RPMI7951 (cell line): ENCODE measurements at places on chromosomes 6 and 20.

DNA sequence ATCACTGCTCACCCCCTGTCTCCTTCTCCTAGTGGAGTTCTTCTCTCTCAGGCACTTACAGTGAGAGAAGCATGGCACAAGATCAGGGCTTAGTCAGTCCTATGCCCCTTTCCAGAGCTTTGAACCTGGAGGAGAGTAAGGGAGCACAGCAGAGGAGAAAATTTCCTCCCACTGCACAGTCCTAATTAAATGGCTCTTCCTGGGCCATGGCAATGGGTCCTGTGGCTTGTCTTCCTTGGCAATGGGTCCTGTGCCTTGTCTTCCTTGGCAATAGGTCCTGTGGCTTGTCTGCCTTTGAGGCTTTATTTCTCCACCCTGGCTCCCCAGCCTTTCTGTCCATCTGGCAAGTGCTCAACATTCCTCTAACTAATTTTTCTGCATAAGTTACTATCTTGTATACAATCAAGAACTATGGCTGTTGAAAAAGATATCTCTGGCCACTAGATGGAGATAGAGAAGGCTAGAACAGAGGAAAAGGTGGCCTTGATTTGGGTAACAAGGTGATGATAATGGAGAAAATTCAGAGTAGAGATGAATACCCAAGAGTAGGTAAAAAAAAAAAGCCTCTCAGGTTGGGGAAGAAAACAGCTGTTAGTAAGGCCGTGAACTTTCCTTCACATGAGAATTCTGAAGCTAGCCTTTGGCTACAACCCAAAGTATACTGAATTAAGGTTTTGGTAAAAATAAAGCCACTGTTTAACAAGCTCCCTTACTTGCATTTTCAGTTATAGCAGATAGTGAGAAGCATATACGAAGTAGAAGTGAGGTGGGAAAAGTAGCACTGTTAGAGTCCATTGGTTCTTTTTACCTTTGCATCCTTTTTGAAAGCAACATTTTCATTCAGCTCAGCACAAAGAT, 504.9 kb downstream of the DOK5 start:
- no peak for DNase-seq

DNA sequence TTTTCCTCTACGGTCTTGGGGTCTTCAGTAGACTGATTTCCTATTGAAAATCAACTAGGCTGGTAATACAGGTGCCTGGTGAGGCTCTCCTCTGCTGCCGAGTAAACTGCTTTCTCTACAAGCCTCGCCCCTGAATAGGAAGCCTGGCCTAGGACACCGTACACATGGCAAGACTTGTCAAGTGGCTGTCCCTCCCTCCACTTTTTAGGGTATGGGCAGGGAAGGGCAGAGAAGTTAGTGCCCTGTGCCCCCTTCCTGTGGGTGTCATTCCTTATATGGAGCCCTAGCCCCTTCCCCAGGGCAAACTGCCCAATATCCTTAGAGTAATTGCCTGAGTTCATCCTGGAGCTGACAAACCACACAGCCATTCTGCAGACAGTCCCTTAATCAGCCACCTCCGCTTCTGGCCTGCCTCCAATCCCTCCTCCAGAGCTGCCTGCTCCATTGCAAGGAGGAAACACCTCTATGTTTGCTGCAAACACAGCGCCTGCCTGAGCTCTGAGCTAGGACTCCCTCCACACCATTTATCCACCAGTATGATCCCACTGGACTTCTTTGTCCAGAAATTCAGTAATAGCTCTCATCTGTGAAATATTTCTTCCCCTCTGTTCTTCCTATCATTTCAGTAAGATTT, 93.1 kb downstream of the CHD6 start:
- DNase-seq = peak; percentile 17

GRCh38 chr6:142855893-142856623, 88.9 kb downstream of the HIVEP2 start:
- DNase-seq = no peak

- peak; percentile 82 for DNase-seq
Observed at GRCh38 chr20:49938173-49939163, 2.3 kb downstream of the RNF114 start.

DNA sequence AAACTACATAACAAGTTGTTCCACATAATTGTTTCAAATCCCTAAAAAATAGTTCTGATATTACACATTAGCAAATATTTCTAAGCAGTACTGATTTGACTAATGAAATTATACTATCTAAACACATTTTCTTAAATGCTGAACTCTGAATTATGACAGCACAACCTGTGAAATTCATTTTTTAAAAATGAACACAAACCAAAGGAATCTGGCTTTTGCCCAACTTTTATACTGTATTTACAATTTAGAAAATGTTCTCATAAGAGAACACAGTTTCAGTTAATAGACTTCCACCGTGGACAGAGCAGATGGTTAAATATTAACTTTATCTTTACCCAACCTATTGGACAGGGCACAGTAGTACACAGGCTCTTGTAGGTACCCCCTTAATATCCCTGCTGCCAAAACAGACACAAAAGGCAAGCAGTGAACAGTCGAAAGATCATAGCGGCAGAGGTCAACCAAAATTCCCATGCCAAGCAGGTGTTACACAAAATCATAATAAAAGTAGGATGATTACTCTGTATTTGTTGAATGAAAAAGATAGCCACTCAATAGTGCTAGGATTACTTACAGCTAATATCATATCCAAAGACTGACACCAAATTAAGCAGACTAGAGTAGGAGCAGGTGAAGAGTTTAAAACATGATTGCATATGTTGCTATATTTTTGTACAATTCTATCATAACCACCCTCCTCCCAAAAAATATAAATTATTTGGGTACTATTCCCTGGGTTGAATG, 122.5 kb downstream of the RNGTT start:
- DNase-seq = no peak

DNA sequence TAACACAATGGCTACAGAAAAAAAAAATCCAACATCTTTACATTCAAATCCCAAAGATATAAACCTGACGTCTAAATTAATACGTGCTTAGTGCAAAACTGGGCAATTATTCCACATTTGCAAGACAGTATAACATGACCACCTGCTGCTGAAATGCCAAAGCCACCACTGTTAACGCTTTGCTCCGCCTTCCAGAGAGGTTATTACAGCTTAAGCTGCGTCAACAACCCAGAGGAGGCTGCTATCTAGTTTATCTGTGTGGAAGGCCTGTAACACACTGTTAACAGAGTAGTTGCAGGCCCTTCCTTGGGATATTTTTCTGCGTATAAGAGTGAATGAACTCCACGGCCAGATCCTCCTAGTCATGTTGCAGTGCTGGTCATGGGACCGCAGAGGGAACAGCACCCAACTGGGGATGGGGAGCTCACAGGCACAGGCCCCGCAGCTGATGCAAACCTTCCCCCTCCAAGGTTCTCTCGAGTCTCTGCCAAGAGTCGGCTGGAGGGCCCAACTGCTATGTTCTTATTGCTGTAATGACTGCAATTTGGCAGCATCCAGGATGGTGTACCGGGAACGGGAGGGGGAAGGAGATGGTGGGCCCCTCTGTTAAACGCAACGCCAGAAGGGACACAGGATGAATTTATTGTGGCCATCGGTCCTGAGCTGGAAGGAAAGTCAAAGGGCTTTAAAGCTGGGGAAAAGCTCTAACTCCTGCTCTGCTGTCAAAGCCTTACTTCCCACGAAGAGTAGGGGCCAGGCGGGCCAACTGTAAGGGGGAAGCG, 993 bp upstream of the NCOA7 start:
- DNase-seq = peak; percentile 45

DNA sequence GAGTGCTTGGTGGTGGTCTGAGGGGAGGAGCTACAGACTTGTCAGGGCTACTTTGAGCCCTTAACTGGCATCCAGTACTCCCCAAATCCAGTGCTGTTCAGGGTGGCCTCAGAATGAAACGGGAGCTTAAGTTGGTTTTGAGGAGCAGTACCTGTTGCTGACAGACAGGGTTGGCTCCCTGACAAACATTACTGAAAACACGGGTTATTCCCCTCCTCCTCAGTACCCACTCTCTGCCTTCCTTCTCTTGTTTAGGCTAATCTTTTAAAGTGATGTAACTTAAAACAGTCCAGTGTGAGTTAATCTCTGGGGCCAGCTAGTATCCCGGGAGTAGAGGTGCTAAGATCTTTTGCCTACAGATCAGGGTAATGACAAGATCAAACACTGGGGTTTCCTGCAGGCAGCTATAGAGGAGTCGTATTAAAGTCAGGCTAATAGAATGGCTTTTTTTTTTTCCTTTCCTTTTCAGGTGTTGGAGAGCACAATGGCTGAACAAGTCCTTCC, 3.7 kb downstream of the TNFAIP3 start:
- peak; percentile 17 for DNase-seq

DNA sequence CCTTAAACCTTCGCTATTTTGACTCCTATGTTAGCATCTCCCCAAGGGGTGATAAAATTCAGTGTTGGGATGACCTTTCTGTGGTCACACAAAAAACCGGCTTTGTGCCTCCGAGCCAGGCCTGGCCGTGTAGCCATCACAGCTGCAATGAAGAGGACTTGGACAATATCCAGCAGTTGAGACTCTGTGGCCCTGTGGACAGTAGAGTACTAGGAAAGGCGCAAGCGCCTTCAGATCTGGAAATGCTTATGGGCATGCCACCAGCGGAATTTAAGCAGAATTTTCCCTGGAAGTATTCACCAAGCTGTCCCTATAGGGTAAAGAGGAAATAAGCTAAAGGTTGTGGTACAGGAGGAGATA, 63.3 kb upstream of the SLC2A12 start:
- no peak for DNase-seq

DNA sequence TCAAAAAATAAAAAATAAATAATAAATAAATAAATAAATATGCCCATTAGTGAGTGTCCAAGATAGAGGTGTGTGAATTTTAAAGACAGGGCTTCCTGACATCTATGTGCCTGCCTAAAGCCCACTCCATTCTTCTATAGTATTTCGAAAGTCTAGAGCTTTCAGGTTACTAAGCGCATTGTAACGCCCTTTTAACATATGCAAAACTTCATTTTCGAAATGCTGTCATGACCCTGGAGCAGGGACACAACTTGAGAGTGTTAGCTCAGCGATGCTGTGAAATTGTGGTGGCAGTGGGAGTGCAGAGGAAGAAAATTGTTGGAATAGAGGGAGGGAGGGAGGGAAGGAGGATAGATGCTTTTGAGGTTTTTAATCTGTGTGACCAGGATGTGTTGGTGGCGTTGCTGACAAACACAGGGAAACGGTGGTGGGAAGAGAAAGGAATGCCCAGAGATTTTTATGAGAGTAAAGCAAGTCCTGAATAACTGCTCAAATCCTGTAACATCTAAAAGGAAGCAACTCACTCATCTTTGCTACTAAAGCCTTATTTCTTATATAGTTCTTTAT, 169.3 kb downstream of the ARID1B start:
- peak; percentile 22 for DNase-seq

GRCh38 chr20:8870652-8871051, 198.2 kb upstream of the PLCB4 start:
- DNase-seq = no peak

DNA sequence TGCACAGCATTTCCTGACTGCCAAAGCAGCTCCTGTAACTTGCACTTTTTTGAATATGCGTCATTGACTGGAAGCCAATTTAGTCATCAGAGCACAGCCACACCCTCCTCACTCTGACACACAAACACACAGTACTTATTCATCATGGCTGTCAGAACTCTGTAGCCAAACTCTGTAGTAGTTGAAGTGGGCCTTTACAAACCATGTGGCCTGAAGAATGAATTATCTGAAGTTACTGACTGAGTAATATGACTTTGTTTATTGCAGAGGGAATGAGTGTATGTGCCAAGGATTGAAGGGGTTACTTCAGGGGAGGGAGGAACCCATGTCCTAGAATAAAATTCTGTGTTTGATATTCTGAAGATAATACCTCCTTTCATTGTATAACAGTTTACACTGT, 102.7 kb downstream of the FIG4 start:
- DNase-seq = peak; percentile 92

GRCh38 chr6:133396984-133397348, 155.8 kb downstream of the EYA4 start:
- no peak for DNase-seq

DNA sequence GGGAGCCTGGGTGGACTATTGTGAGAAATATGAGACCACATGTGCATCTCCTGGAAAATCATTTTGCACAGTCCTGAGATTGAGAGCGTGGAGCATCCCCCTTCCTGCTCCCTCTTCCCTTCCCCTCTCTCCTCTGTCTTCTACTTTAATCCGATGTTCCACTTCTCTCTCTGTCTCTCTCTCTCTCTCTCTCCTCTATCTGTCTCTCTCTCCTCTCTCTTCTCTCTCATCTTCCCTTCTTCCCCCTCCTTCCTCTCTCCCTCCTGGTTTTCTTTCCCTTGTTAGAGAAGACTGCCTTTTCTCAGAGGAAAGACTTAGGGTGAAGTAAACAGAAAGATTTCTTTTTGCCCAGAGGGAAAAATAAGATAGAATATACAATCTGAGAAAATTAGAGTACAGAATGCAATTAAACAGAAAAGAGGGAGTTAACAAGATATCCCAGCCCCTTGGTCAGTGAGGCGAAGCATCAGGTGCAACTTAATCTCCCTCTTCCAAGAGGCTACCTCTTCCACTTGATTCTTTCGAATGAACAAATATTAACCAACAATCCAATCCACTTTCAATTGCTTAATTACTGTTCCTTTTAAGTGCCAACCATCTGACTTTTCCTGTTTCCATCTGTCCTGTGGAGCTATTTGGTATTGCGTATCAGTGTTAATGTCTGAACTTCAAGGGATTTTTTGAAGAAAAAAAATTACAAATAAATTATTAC, 14.6 kb downstream of the KHDC1 start:
- no peak for DNase-seq

- no peak for DNase-seq
Observed at GRCh38 chr6:37579444-37580067, 79.9 kb upstream of the CCDC167 start.

DNA sequence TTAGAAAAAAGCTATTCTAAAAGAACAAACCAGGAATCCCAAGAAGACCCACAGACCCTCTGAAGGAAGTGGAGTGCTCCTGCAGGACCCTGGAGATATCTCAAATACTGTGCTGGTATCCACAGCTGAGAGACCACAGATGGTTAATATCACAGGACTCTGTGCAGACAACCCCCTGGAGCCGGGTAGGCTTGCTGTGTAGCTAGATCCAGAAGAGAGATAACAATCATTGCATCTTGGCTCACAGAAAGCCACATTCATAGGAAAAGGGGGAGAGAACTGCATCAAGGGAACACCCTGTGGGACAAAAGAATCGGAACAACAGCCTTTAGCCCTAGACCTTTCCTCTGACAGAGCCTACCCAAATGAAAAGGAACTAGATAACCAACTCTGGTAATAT, 689.5 kb downstream of the PHF3 start:
- no peak for DNase-seq

GRCh38 chr6:154806804-154807203, 73.6 kb downstream of the SCAF8 start:
- no peak for DNase-seq

- DNase-seq = no peak
Observed at GRCh38 chr6:3739311-3739897, 12.1 kb downstream of the PXDC1 start.

- peak; percentile 14 for DNase-seq
Observed at GRCh38 chr6:152136449-152136825, 329.0 kb downstream of the ESR1 start.

DNA sequence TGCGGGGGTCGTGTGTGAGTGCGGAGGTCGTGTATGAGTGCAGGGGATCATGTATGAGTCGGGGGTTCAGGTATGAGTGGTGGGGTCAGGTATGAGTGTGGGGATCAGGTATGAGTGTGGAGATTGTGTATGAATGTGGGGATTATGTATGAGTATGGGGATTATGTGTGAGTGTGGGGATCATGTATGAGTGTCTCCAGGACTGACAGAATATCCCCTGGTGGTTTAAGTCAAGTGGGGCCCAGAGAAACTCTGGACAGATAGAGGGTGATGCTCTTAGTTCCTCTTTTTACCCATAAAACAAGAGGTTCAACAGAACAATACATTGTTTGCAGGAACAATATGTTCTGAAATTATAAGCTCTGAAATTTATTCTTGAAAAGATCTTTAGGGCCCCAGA, 131.9 kb downstream of the UST start:
- no peak for DNase-seq

- DNase-seq = no peak
Observed at GRCh38 chr20:5947276-5947675, 3.1 kb downstream of the TRMT6 start.
